ENCODE measurements at places on chromosomes 7 and 10.

GRCh38 chr10:68462536-68462935, 9.2 kb downstream of the DNA2 start:
- no peak for DNase-seq

- DNase-seq, result no peak
These were observed 99.9 kb downstream of the PRKAG2 start for GRCh38 chr7:151776876-151777494.

- no peak for DNase-seq
These were observed 44.8 kb downstream of the TMEM209 start for GRCh38 chr7:130160455-130160854.

- no peak for DNase-seq
These were observed 103.5 kb upstream of the NANOS1 start for GRCh38 chr10:118926072-118926417.

DNA sequence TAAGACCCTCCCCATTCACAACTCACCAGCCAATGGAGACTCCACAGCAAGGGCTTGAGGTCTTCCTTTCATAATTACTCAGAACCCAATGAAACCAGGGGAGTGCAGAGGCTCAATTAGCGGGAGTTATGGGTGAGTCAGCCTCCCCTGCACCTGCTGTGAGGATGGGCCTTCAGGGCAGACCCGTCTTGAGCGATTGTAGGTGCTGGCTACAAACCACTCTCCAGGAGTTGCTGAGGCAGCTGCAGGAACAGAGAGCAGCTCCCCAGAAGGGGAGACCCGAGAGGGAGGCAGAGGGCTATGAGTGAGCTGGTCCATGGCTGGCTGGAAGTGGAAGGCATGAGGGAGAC, 58.5 kb upstream of the SORCS3 start:
- no peak for DNase-seq

DNA sequence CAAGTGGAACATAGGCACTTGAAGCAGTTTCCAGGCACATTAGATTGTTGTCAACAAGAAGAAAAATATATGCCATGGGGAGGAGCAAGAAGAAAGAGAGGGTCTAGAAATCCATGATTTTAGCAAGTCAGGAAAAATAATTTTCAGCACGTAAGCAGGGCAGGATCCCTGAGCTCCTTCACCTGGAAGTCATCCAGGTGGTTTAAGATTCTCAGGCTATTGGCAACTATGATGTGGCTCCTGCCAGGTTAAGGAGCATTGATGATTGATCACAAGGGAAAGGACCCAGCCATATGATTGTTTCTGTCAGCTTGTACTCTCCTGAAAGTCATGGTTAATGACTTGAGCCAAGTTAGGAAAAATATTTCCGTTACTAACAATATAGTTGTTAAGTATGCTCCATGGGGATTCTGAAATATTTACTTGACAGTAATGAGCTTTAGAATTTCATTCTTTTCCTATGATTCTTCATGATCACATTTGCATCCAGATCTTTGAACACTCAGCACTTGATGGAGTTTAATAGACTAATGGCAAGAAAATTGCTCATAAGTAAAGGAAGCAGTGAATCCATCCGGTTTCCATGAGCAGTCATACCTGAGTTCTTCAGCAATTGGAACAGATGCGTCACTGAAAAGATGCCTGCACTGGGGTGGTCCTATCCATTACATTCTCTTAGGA, 209.1 kb downstream of the BICC1 start:
- peak; percentile 71 for DNase-seq

GRCh38 chr10:8026349-8027259, 27.9 kb upstream of the GATA3 start:
- no peak for DNase-seq

DNA sequence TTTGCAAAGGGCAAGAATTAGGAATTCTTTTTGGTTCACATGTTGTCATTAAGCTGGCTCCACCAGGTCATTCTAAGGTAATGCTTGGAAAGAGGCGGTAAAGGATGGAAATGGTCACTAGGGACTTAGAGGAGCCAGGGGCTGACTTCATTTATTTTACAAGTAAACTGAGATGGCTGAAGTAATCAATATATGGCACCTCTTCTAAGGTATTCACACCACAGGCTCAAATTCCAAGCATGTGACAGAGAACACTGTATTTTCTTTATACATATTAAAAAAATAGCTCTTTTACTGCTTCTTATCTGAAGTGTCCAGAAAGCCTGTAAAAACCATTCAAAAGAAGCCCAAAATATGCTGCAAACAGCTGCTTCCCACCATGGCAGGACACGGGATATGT, 239.0 kb downstream of the GLI3 start:
- DNase-seq, result no peak

DNA sequence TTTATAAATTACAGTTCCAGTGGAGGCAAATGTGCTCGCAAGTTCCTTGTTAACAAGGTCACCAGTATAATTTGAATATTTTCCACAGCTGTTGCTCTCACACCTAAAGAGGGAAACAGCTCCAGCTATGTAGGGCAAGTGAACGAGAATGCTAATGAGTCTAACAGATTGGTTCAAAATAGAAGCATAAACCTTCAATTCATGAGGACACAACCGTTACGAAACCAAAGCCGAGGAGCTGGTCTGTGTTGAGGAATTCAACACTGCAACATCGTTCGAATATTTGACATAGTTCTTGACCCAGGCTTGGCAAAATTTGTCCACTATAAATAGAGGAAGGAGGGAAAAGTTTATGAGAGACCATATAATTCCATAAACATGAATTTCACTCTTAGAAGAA, 161.3 kb downstream of the KLF6 start:
- DNase-seq, result peak; percentile 60

- DNase-seq, result no peak
These were observed 832 bp downstream of the XRCC2 start for GRCh38 chr7:152674860-152675758.

DNA sequence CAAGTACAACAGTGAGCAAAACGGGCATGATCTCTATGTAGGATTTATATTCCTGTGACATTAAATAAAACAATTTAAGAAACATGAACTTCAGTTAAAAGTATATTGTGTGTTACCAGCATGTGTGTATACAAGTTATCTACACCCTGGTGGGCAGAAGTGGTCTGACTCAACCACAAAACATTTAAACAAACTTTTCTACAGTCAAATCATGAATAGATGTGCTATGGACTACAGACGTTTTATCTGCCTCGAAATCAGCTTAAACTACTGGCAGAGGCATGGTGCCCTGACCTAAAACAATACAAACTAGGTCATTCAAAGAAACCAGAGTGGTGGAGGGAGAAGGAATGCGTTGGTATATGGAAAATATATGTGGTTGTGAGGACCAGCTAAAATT, 3.6 kb downstream of the ARL3 start:
- peak; percentile 33 for DNase-seq

DNA sequence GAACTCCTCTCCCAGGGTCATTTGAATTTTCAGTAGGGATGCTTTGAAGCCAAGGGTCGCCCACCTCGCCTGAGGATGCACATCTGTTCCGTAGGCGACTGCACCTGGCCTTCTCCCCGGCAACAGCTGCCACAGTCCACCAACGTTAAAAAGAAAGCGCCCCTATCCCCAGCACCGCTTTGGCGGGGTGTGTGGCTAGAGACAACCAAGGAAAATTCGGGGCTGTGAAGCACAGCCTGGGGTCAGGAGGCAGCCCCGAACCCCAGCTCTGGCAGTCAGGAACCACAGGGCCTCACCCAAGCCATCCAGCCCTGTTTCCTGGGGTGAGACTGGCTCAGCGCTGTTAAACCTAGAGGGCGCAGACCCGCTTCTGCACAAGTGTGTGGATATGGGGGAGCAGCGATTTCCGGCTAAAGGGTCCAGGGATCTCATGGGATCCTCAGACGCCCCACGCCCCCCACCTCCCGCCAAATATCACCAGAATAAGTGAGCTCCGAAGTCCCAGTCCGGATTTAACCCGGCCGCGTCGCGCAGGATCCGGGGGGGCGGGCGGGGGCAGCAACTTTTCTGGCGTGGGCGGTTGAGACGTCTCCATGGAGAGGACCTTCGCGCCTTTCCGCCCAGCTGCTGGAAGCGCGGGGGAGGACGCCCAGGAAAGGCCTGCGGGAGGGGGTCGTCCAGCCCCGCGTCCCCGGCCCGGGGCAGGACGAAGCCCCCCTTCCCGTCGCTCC, 822 bp downstream of the ZC3HAV1L start:
- DNase-seq, result no peak

DNA sequence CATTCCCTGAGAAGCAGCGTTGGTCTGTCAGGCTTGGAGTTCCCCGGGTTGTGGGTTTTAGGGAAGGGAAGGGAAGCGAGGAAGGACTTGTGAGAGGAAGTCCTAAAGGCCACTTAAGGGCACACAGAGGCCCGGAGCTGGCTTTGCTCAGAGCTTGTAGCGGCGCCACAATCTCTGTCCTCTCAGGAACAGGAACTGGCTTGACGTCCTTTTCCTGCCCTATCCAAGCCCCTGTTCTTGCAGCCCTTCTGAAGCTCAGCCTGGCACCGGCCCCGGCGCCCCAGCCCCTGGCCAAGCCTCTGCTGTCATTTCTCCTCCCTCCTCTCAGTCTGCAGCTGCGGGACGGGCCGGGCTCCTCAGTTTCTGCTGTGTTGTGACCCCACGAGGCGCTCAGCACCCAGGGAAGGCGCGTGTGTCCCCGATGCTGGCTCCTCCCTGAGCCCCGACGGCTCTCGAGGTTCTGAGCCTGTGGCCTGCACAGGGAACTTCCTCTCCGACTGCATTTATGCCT, at the start of gene GIMAP8:
TSS of gene GIMAP8 (plus strand) at position 140 of the 511 bp plus-strand sequence. CDS start 16,069 bp downstream, outside the sequence.
- DNase-seq, result no peak

DNA sequence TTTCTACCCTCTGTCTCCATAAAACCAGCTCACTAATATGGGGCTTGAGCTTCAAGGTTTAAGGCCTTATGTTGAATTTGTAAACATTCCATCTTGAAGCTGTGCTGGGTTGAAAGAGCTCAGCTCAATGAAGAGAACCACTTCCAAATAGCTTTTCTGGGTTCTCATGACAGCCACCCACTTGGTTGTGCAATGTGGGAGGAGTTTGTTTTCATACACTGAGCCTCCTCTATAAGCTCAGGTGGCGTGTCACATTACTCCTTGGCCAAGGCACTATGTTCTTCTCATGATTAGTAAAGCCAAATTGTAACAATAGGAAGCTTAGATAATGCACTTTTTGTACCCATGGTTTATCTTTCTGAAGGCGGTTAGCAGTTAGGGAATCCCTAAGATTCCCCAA, 265.6 kb downstream of the PTEN start:
- DNase-seq, result no peak

DNA sequence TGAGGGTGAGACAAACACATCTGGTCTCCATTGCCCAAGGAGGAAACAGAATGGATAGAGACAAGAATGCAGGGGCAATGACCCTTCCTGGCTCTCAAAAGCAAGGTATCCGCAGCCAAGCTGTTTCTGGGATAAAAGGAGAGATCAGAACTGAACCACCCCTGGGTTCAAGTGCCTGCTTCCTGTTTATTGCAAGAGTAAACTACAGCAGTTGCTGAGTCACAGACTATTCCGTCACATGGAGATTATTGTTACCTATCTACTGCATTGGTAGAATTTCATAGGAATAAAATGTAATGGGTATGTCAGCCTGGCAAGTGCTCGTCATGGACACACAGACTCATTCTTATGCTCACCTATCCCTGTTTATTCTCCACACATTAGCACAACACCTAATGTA, 821.6 kb downstream of the GRID1 start:
- no peak for DNase-seq

DNA sequence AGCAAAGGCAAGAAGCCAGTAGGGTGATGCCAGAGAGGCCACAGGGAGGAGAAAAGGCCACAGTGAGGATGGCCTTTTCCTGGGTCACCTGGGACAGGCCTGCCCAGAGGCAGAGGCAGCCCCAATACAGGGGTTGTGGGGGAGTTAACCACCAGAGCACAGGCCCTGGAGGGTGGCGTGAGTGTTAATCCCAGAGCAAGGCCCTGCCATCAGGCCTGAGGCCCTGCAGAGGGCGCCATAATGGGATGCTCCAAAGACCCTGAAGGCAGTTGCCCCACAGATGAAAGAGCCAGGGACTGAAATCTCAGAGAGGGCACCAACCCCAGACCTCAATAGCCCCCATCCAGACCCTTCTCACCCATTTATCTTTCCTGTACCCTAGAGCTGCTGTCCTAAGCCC, 23.9 kb downstream of the SLC13A4 start:
- no peak for DNase-seq

DNA sequence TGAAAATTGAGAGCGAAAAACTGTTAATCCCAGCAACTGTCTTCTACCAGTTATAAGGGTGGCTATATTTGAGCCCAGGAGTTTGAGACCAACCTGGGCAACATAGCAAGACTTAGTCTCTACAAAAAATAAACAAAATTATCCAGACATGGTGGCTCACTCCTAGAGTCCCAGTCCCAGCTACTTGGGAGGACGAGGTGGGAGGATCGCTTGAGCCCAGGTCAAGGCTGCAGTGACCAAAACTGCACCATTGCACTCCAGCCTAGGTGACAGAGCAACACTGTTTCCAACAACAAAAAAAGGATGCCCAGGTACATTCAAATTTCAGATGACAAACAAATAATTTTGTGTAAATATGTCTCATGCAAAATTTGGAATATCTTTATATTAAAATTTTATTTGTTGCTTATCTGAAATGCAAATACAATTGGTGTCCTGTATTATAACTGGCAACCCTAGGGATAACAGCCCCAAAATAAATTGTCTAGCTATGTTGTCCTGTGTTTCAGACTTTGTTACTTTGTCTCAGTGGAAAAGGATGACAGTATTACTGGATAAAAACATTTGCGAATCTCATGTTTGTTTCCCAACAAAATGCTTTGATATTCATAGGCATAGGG, 26.7 kb downstream of the FAM171A1 start:
- DNase-seq, result no peak

GRCh38 chr7:100804681-100805431, 22.5 kb downstream of the EPHB4 start:
- DNase-seq, result no peak

- no peak for DNase-seq
These were observed 9.3 kb upstream of the MCU start for GRCh38 chr10:72682638-72683037.

DNA sequence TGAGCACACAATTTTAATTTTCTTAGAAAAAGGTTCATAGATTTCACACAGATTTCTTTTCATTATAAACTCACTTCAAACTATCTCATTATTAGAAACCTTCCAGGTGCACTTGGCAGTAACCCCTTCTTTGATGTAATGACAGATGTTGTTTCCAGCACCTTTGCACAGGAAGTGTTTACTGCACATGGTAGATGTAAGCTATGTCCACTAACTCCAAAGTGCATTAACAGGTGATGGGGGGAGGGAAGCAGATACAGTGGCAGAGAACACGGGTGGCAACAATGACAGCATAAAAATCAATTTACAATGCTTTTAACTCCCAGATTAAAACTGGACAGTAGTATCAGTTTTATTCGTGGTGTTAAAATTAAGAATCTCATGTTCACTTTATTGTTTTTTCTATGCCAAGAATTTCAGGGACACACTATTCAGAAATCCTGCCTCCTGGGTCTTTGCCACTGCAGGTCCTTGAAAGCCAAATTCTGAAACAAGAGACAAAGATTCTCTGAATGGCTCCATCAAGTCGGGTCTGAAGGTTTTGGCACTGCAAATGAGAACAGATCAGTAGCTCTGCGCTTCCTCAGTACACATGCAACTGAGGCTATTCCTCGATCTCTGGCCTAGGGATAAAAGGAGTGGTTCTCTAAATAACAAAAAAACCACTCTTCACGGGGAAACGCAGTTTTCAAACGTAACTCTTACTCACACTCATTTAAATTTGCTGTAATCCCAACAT, 187.7 kb downstream of the JAZF1 start:
- DNase-seq, result no peak
